GM12892 (cell line): ENCODE measurements at places on chromosomes 12 and 14.
A peak's percentile ranks its signal among the peaks of the same experiment; 100 is the strongest.

DNA sequence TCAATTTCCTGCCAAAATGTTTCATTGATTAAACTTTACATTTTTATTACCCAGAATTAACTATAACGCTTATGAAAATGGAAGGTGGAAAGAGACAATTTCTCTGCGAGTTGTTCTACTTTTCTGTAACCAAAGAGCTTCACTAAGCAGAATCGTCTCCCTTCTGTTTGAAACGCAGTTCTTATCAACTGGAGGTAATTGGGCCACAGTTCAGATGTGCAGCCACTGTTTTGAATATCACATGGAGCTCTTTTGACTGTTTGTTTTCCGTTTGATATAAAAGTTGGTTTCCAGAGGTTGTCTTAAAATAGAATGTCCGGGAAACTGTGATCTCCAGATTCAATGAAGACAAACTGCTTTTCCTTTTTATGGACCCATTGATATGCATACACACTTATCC, 183.3 kb upstream of the SEL1L start:
- DNase-seq, result no peak

GRCh38 chr14:91252871-91253794, 8.6 kb upstream of the GPR68 start:
- DNase-seq, result peak; percentile 60

DNA sequence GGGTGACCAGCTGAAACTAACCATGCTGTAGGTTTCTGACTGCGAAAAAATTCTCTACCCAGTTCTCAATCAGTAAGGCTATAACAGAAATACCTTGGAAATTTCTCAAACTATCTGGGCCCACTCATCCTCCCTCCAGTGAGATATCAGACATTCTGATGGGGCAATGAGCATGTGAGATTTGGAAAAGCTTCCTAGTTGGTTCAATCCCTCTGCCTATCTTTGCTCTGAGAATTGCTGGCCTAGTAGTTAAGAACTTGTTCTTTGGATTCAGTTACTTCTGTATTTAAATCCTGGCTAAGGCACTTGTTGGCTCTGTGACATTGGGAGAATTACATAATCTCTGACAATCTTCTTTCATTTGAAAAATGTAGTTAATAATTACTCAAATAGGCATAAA, 119.4 kb downstream of the SLC15A5 start:
- DNase-seq, result no peak

- no peak for DNase-seq
Measured at GRCh38 chr14:64706119-64706592, 1.9 kb downstream of the PLEKHG3 start.

DNA sequence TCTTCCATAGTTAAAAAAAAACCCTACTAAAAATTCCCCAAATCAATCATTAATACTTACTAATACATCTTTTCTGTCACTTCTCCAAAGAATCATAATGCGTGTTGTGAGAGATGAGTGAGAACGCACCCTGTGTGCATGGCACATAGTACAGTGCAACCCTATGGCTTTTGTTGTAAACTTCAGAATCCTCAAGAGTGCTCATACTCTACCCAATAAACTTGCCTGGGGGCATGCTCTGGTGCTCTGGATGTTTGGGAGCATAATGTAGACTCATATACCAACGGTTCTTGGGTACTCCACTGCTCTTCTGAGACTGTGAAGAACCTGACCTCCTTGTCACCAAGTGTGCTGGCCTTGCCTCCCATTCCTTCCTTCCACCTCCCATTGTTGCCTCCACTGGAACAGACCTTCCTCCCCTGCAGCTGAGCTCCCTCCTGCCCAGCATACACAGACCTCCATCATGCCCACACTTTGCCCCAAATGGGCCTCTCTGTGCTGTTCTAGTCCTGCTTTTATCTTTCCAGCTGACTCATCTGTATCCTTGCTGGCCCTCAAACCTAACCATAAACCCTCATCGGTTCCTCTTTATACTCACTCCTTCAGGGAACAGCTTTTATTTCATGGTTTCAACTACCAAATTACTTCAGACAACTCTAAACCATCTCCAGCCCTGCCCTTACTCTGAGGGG, 8.9 kb downstream of the DCP1B start:
- DNase-seq, result no peak
